Caco-2 (cell line): ENCODE measurements at places on chromosomes 7 and 10.
A peak's percentile ranks its signal among the peaks of the same experiment; 100 is the strongest.

- no peak for DNase-seq
- no peaks in the 10 kb centered on the region for H3K27me3 ChIP-seq
- H3K36me3 ChIP-seq = no peaks in the 10 kb centered on the region
- no peak overlapping the region for H3K27ac ChIP-seq
- peaks cover 9% of the 10 kb centered on the region; the same call in 1 of the 2 replicates for H3K4me1 ChIP-seq
- H3K4me3 ChIP-seq = no peak overlapping the region
Observed at GRCh38 chr10:3624367-3624766, 160.6 kb downstream of the KLF6 start.

DNA sequence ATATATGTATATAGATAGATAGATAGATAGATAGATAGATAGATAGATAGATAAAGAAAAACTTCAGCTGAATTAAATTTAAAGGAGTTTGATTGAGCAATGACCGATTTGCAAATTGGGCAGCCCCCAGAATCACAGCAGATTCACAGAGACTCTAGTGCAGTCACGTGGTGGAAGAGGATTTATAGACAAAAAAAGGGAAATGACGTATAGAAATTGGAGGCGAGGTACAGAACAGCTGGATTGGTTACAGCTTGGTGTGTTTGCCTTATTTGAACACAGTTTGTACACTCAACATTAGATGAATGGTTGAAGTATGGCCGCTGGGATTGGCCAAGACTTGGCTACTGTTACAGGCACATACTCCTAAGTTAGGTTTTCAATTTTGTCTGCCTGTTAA lies 8.2 kb upstream of the PODXL start:
- H3K4me1 ChIP-seq = peaks cover 4% of the 10 kb centered on the region; the same call in 1 of the 2 replicates
- DNase-seq = no peak
- no peak overlapping the region for H3K4me3 ChIP-seq
- no peaks in the 10 kb centered on the region for H3K36me3 ChIP-seq
- H3K27ac ChIP-seq = no peak overlapping the region
- no peaks in the 10 kb centered on the region for H3K27me3 ChIP-seq

- peaks cover 5% of the 10 kb centered on the region; the same call in 1 of the 2 replicates for H3K4me1 ChIP-seq
- peak overlapping the region; percentile 85 for H3K4me3 ChIP-seq
- H3K36me3 ChIP-seq = peaks cover 2% of the 10 kb centered on the region
- no peaks in the 10 kb centered on the region for H3K27me3 ChIP-seq
- peak overlapping the region; percentile 96 for H3K27ac ChIP-seq
Observed at GRCh38 chr7:2242541-2243429, 759 bp downstream of the NUDT1 start.

DNA sequence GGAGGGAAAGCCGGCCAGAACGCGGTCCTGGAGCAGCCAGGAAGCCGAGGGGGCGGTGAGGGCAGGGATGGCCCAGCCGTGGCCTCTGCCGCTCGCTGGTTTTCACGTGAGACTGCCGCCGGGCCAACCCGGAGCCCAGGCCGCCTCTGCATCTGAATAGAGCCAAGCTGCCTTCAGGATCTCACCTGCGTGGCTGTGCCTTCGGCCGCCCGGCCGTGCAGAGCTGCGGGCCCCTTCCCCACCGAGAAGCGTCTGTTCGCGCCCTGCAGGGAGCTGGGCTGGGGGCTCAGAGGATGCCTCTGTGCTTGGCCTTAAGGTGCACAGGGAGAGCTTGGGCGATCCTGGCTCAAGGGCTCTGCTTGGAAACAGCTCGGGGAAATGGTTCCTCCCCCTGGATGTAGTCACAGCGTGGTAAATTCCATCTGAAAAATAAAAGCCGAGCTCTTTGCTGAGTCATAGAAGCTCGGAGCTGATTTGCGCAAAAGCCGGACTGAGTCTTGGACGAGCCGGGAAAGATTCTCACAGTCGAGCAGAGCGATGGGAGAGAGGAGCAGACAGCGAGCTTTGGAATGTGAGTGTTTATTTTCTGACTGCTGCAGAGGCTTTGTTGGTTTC lies at the start of gene JAKMIP3:
JAKMIP3 (plus strand) TSS at position 456 of the 615 bp plus-strand sequence. CDS start 38,863 bp downstream, outside the sequence.
- peak within 1 kb of the TSS; percentile 21 for H3K4me3 ChIP-seq
- no peaks in the 10 kb centered on the region; the same call in 1 of the 2 replicates for H3K36me3 ChIP-seq
- H3K27ac ChIP-seq = peak within 1 kb of the TSS; percentile 79

DNA sequence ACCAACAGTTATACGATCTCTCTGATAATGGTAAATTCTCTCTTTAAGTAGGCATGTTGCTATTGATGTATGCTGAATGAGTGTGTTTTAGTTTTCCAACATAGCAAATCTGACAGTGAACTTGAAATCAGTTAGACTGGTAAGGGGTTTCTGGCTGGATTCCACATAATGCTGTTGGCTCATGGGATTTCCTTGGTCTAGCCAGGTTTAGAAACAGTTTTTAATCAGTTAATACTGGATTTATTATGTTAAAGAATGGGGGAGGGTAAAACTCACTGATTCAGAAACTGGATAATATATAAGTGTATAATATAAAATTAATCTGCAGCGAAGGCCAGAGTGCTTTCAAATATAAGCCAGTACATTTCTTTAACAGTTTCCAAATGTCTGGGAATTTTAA lies 55.6 kb downstream of the PCDH15 start:
- DNase-seq = no peak
- H3K27ac ChIP-seq = no peak overlapping the region
- H3K4me3 ChIP-seq = no peak overlapping the region
- H3K4me1 ChIP-seq = no peaks in the 10 kb centered on the region
- H3K36me3 ChIP-seq = no peaks in the 10 kb centered on the region

GRCh38 chr10:88980800-88981199 lies 9.8 kb upstream of the FAS start:
- no peaks in the 10 kb centered on the region; the same call in 1 of the 2 replicates for H3K27me3 ChIP-seq
- no peaks in the 10 kb centered on the region for H3K4me1 ChIP-seq
- H3K36me3 ChIP-seq = no peaks in the 10 kb centered on the region

GRCh38 chr7:44308596-44309270 lies 16.7 kb downstream of the CAMK2B start:
- H3K27ac ChIP-seq = no peak overlapping the region
- no peak for DNase-seq
- H3K27me3 ChIP-seq = no peaks in the 10 kb centered on the region
- no peaks in the 10 kb centered on the region for H3K36me3 ChIP-seq

DNA sequence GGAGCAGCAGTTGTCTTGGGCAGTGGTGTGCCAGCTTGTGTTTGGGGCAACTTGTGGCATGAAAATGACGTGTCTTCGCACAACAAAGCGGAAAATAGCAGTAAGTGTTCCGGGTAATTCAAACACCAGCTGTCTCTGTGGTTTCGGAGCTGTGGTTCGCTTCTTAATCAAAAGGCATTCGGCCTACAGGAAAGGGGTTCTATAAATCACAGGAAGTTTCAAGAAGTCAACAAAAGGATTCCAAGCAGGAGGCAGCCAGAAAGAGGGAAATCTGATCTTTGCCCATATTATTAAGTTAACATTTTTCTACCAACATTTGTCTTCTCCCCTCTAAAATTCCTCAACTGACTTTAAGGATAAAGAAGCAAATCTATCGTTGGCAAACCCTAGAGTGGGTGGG lies 353.4 kb downstream of the FGFR2 start:
- no peak for DNase-seq
- H3K4me1 ChIP-seq = peaks cover 14% of the 10 kb centered on the region
- no peak overlapping the region for H3K27ac ChIP-seq
- no peaks in the 10 kb centered on the region for H3K36me3 ChIP-seq

DNA sequence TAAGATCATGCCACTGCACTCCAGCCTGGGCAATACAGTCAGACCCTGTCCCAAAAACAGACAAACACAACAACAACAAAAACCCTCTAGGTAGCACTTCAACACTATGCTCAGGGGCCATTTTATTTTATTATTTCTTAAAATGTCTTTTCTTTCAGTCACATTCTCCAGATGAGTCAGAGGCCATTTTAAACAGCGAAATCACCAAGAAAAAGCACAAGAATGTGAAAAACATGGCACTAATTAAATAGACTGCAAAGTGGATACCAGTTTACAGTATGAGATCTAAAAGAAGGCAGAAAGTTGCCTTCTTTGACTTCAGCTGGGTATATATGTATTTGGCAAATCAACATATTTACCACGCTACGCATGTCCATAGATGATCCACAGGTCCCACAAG lies 6.1 kb upstream of the FGL2 start:
- no peak overlapping the region for H3K27ac ChIP-seq
- no peak for DNase-seq
- no peaks in the 10 kb centered on the region for H3K4me1 ChIP-seq

- H3K4me1 ChIP-seq = no peaks in the 10 kb centered on the region
- H3K27me3 ChIP-seq = no peaks in the 10 kb centered on the region
- no peak overlapping the region for H3K4me3 ChIP-seq
- DNase-seq = no peak
- no peak overlapping the region for H3K27ac ChIP-seq
- no peaks in the 10 kb centered on the region for H3K36me3 ChIP-seq
Observed at GRCh38 chr10:13221572-13221971, 12.6 kb downstream of the UCMA start.

GRCh38 chr7:108716783-108717182 lies 147.1 kb downstream of the DNAJB9 start:
- no peaks in the 10 kb centered on the region for H3K36me3 ChIP-seq
- H3K4me3 ChIP-seq = no peak overlapping the region
- no peak overlapping the region for H3K27ac ChIP-seq
- no peak for DNase-seq
- H3K27me3 ChIP-seq = no peaks in the 10 kb centered on the region
